ENCODE measurements at places on chromosomes 3 and 15.

DNA sequence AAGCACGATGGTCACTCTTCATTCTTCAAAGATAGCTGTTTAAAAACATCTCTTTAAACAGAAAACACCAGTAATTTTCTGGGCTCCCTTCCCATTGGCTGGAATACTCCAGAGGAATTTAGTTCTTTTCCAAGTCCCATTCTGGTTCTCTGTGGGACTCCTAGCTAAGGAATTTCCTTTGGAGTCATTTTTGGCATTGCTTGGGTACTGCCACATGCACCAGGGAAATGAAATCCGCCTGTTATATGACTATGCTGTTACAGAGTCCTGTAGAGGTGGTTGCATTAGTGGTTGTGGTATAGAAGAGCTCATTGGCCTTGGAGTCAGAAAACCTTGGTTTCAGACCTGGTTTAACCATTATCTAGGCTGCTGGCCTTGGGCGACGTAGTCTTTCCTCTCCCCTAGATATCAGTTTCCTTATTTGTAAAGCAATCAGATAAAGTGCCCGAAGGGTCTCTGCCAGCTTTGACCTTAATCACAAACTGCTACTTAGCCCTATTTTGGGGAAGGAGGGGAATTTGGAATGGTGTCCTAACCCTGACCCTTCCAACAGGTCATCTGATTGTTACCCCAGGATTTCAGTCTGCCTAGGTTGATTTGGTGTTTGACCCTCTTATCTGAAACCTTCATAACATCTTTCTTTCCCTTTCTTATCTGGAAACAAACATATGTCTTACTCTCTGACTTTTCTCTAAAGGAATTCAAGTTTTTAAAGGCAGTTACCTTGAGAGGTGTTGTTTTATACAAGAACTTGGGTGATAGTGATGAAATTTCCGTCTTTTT, 13.4 kb downstream of the RTP1 start:
- DNase-seq = peak; percentile 86

DNA sequence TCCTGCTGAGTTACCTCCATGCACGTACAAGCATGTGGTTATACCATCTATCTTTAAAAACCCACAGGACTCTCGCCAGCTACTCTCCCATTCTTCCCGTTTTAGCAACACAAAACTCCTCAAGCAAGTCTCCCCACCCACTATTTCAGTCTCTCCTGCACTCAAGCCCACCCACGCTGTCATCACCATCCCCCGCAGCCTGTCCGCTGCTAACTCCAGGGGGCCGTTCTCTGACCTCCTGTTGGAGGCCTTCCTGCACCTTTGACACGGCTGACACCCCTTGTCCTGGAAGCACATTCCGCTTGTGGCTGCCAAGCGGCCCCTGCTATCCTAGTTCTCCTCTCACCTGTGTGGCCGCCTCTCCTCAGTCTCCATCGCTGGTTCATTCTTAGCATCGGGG, 7.5 kb upstream of the PCSK6 start:
- DNase-seq = no peak

DNA sequence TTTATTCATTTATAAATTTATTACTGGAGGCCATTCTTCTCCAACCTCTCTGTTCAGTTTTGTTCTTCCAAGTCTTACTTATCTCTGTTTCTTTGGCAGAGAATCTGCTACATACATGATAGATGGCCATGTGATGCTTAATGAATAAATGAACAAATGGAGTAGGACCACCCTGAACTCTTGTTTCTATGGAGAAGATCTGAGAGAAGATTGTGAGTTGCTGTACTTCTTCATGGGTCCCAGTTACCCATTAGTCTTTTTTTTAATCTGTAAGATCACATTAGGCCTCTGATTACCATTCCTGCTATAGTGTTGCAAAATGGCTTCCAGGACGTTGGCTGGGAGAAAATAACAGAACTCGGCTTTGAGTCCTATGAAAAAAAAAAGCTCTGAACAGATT, 191.9 kb upstream of the SYNPR start:
- no peak for DNase-seq

DNA sequence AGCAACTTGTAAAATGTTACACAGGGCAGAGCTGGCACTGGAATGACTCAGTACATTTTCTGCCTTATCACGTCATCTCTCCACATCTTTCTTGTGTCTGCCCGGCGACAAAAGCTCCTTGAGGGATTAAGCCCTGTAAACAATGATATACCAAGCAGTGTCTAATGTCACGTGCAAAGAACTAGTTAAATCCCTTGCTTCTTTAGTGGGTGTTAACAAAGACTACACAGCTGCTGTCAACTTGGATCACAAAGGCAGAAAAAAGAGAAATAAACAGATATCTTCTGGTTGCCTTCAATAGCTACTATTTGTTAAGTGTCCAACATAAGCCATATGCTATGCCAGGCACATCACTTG, 48.1 kb upstream of the FRMD4B start:
- DNase-seq = no peak

- no peak for DNase-seq
Measured at GRCh38 chr3:12415014-12415680, 69.1 kb upstream of the TSEN2 start.
